Activated gamma-delta T cell treated with Interleukin-2 at 50 U/mL for 16 hours (primary cell): ENCODE measurements at places on chromosomes 6 and 20.

GRCh38 chr20:10315138-10315537 lies 96.5 kb downstream of the SNAP25 start:
- DNase-seq, result no peak

DNA sequence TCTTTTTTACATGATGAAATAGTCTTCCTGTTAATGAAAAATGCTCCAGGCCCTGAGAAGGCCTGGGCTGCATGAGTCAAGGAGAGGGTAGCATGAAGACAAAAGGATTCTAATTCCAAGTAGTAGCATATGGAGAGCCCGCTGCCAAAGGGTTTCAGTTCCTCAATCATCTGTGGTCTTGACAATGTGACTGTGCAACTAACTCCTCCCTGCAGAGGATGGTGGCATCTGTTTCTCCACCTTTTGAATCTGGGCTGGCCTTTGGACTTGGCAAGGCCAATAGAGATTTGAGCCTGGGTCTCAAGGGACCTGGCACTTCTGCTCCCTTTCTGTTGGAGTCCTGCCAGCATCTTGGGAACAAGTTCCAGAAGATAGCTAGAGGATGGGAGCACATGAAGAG lies 35.1 kb upstream of the ANKEF1 start:
- DNase-seq, result no peak

GRCh38 chr20:47057661-47058060 lies 163.0 kb downstream of the EYA2 start:
- DNase-seq, result no peak

DNA sequence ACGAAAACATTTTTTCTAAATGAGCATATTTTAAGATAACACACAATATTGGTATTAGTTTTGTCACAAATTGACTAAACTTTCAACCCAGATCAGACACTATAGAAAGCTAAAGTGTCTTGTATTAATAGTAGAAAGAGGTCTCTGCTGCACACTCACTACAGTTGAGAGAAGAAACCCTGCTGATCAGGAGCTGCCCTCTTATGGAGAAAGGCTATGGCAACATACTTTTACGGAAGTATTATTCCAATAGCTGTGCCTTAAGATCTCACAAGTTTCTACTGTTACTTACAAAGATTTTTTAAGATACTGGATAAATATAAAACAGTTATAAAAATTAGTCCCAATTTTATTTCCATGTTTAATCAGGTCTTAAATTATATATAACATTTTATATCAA lies 155.7 kb downstream of the RIMS1 start:
- DNase-seq, result no peak

DNA sequence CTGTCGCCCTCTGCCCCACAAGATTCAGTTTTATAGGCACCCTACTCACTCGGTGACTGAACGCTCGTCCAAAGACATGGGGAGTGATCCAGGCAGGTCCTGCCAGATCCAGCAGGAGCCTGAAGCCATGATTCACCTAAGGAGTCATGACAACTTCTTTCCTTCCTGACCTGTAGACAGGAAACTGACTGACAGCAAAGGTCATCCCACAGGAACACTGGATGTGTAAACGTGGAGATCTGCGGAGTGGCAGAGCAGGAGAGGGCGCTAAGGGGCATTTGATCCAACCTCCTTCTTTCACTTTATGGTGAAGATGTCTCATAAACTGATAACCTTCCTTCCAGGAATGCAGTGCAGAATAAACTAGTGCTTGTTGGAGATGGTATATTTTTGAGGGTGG lies 192.2 kb downstream of the GJA10 start:
- DNase-seq, result no peak

- no peak for DNase-seq
Measured at GRCh38 chr6:104795363-104795762, 64.4 kb downstream of the HACE1 start.

DNA sequence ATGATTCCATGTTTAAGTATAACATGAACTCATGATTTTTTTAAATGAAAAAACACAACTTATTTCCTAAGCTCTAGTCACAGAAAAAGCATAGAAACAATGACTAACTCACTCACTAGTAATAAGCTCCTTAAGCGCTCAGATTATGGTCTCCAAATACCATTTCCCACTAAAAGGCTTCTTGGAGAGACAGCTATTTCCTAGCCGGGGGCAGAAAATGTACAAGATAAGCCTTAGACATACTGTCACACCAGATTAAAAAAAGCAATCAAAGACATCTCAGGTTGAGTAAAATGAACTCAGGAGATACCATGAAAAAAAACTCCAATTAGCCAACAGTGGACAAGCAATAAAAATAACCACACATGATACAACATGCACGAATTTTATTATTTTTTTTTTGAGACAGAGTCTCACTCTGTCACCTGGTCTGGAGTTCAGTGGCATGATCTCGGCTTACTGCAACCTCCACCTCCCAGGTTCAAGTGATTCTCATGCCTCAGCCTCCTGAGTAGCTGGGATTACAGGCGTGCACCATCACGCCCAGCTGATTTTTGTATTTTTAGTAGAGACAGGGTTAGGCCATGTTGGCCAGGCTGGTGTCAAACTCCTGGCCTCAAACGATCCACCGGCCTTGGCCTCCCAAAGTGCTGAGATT lies 14.9 kb downstream of the SRPK1 start:
- no peak for DNase-seq

DNA sequence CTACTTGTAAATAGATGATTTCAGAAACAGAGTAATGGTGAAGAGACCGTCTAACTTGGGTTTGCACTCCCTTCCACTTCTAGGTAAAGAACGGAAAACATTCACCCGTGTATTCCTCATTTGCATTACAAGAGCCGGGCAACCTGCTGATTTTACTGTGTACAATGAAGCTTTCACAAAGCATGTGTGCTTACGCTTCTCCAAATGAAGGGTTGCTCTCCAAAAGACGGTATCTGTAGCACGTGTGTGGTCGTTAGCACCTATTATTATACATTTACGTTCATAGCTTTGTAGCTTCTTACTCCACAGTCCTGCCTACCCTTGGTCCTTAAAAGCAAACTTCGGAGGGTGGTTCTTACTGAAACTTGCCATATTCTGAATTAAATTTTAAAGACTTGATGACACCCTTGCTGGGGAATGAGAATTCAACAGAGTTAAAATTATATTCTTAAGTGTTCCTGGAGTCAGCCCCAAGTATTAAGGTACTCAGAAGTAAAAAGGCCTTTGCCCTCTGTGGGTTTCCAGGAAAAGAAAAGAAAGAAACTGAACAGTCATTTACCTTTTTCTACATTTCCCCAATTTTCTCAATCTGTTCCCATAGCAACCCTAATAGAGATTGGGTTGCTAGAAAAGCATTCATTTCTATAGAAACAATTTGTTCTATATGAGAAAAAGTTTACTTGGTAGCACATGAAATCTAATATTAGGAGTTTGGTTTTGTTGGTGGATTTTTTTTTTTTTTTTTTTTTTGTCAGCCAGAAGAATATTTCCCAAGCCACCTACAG lies 61.9 kb upstream of the KCNG1 start:
- DNase-seq, result no peak

DNA sequence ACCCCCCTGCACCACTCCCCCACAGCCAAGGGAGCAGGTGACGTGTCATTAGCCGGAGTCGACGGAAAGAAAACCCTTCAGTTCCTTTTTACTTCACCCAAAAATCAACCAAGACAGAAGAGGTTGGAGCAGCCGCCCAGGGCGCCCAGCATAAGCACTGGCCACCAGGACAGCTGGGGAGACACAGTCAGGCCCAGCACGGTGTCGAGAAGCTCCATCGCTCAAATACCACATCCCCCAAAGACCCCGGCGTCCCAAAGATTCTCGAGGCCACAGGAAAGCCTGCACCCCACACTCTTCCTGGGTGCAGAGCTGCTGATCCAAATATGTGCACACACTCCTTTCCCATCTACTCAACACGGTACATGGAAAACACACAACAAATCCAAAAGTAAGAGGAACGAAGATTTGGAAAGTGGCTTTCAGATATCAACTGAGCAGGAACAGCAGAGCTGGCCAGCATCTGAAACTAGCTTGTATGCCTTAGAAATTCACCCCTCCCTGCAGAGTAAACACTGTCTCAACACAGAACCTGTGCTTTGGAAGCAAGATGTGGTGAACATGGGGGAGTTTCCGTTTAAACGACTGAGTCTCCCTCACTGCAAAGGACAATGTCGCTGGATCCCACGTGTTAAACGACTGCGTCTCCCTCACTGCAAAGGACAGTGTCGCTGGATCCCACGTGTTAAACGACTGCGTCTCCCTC lies 54.6 kb downstream of the DLL1 start:
- DNase-seq, result no peak

- DNase-seq, result no peak
Measured at GRCh38 chr6:52116605-52116948, 29.2 kb upstream of the PKHD1 start.

GRCh38 chr20:17137692-17138091 lies 89.1 kb upstream of the PCSK2 start:
- no peak for DNase-seq
